Stimulated activated CD4-positive, alpha-beta T cell treated with anti-CD3 and anti-CD28 coated beads, Interleukin-1b, Interleukin-23, amount 100 ng/mL, for 4 hours (primary cell): ENCODE measurements at places on chromosomes 16 and 17.

DNA sequence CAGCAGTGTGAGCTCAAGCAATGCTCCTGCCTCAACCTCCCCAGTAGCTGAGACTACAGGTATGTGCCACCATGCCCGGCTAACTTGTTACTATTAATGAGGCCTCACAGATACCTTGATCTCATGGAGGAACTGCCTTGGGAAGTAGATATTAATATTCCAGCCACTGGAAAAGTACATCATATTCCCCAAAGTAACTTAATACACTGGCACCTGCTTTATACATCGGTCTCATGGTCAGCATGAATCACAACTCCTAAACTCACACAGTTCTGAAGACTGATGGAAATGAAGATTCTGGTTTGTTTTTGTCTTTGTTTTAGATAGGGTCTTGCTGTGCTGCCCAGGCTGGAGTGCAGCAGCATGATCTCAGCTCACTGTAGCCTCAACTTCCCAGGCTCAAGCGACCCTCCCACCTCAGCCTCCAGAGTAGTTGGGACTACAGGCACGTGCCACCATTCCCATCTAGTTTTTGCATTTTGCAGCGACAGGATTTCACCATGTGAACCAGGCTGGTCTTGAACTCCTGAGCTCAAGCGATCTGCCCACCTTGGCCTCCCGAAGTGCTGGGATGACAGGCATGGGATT, 28.2 kb downstream of the ADCY9 start:
- DNase-seq = no peak

DNA sequence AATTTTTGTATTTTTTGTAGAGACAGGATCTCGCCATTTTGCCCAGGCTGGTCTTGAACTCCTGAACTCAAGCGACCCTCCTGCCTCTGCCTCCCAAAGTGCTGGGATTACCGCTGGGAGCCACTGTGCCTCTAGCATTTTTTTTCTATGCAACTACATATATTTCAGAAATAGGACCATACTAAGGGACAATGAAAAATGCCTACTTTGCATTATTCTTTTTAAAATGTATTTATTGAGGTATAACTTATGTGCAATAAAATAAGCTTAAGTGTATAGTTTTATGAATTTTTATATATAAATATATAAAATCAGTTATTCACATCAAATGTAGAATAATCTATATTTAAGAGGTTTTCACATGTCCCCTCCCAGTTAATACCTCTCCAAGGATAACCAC, 38.1 kb downstream of the KATNIP start:
- no peak for DNase-seq

- no peak for DNase-seq
Measured at GRCh38 chr17:74132354-74132753, 71.1 kb upstream of the RPL38 start.

- no peak for DNase-seq
Measured at GRCh38 chr17:49505854-49506253, 10.8 kb downstream of the NGFR start.

DNA sequence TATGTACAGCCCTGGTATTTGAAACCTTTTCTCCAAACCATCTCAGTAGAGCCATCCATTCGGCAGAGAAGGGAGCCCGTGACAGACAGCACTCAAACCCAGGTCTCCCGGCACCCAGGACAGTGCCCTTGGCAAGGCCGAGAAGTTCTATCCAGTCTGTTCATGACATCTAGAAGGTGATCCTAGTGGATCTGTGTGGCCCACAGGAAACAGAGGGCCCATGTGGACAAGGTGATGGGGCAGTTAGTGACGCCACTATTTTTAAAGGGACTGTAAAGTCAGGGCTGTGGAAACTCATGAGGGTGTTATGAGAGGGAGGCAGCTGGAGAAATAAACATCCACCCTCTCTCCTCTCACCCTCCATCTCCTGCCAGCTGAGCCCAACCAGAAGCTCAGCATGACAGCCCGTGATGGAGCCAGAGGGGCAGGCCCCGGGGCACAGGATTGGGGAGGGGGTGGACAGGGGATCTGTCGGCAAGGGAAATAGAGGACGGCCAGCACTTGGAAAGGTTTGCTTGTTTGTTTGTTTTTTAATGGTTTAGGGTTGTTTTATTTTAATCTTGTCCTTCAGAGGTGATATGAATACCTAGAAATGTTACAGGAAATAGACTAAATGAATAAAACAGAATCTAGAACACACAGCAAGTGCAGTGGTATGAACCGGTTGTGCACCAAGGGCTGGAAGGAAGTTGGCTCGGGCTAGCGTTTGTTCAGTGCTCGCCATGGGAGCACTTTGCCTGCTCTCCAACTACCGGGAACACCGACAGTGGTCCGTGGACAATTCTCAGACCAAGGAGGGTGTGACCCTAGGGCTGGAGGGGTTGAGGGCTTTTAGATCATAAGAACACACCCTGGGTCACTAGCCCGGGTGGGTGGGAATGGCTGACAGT, 17.1 kb downstream of the MYLK3 start:
- DNase-seq = no peak
